Smooth muscle cell of the pulmonary artery (primary cell): ENCODE measurements at places on chromosomes 6 and 20. TPM values are rescaled to one million over a fixed set of nuclear protein-coding genes. Genes with fewer than 3 reads are reported as not detected.

KCTD20 gene
- total RNA-seq = 51.3 and 113 TPM in 2 replicates

DCBLD1 gene
- 39.2 and 54.2 TPM in 2 replicates for total RNA-seq

OR2H2 gene
- not detected in 2 replicates for total RNA-seq

MCCD1 gene
- total RNA-seq = not detected in 2 replicates
